Esophagus squamous epithelium (tissue), 5 donors: ENCODE measurements at places on chromosomes 16 and 17.
A peak's percentile ranks its signal among the peaks of the same experiment; 100 is the strongest.

GRCh38 chr16:81585785-81586184 is 141.2 kb downstream of the CMIP start:
- DNase-seq = no peak

- no peak for DNase-seq
Observed at GRCh38 chr16:1920727-1921171, 2.5 kb upstream of the HS3ST6 start.

GRCh38 chr17:12549499-12550041 is 116.1 kb upstream of the MYOCD start:
- DNase-seq = no peak

- no peak for DNase-seq
Observed at GRCh38 chr17:74851612-74852236, 8.0 kb downstream of the GRIN2C start.

- DNase-seq = no peak
Observed at GRCh38 chr17:45976755-45977505, 22.1 kb upstream of the STH start.

DNA sequence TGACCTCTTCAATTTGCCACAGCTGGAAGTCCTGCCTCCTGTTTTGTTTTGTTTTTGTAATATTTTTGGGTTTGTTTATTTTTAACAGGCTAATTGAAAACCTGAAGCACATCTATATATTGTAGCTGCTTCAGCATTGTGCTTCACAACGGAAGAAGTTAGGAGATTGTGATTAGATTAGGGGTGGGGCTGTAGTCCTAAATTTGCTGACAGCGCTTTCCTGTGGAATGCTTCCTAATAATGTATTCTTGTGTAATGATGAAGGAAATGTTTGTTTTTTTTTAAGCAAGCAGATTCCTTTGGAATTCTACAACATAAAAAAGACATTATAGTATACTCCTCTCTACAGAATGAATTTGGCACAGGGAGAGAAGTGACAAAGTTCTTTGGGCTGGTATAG is 70.1 kb downstream of the NLK start:
- no peak for DNase-seq

GRCh38 chr16:48592839-48593429 is 17.0 kb downstream of the N4BP1 start:
- no peak for DNase-seq

DNA sequence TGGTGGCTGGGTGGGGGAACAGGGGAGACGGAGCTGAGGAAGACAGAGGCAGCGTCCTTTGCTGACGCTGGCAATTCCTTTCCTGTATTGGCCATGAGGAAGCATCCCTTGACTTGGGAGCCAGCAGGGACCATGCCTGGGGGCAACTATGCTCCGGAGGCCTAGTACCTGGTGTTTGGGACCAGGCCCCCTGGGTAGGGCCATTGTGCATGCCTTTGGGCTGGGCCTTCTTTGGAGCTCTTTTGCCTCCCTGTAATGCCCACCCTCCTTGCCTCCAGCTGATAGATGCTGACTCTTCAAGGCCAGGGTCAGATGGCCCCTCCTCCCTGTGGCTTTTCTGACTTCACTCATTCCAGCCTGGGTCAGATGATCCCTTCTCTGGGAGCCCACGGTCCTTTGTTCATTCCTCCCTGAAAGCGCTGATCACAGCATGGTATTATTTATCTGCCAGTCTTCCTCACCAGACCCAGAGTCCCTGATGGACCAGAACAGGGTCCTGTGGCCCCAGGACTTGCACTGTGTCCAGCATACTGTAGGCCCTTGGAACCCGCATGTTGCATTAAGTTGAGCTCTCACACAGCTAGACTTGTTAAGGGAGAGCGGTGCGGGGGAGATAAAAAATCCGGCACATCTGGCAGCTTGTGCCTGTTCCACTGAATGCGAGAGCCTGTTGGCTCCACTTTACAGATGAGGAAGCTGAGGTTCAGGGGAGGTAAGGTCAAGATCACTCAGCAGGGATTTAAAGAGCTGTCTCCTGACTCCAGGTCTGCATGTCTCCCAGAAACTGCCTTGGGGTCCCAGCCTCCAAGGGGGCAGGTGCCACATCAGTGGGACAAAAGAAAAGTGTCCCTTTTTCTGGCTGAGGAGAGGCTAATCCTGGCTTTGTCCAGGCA is 2.9 kb downstream of the STARD3 start:
- DNase-seq = no peak

DNA sequence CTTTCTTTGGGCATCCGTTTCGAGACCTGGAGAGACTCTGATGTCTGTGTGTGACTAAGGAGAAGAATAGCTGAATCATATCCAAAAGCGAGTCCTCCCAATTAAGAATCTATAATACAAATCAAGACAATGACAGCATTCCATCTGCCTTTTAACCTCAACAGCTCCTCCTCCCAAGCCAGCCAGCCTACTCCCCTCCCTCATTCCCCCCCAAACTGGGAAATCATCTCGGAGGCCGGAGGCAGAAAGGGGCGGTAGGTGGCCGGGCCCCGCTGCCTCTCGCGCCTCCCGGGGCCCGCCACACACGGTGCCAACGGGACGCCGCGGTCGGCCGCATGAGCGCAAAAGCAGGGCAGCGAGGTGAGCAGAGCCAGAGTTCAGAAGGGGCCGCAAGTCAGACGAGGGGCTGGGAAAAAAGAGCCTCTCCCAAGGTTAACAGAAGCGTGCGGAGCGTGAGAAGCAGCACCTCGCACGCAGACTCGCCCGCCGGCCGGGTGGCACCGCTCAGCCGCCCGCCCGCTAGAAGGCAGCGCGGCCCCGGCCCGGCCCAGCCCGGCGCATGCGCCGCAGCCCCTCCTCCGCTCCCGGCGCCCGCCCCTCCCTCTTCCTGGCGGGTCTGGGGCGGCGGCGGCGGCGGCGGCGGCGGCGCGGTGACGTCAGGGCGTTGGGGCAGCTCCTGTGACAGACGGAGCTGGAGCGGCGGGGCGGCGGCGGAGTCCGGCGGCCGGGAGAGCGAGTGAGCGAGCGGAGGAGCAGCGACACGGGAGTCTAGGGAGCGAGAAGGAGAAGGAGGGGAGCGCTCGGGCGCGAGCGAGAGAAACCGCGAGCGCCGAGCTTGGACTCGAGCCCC is at the start of gene PAFAH1B1:
Gene PAFAH1B1 (plus strand): TSS at position 684 of the 850 bp plus-strand sequence. CDS start 44,635 bp downstream, outside the sequence.
- DNase-seq = peak; percentile 39

DNA sequence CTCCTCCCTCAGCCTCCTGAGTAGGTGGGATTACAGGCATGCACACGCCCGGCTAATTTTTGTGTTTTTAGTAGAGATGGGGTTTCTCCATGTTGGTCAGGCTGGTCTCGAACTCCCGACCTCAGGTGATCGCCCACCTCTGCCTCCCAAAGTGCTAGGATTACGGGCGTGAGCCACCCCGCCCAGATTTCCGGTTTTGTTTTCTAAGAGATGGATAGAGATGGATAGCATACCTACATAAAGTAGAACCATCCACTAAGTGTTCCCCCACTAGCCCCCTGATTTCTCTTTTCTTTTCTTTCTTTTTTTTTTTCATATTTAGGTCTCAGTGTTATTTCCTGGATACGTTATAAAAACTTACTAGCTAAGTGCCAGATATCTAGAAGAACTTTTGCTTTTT is 2.0 kb downstream of the WSB1 start:
- DNase-seq = no peak

GRCh38 chr17:6558276-6558675 is 1.9 kb upstream of the PITPNM3 start:
- DNase-seq = no peak

DNA sequence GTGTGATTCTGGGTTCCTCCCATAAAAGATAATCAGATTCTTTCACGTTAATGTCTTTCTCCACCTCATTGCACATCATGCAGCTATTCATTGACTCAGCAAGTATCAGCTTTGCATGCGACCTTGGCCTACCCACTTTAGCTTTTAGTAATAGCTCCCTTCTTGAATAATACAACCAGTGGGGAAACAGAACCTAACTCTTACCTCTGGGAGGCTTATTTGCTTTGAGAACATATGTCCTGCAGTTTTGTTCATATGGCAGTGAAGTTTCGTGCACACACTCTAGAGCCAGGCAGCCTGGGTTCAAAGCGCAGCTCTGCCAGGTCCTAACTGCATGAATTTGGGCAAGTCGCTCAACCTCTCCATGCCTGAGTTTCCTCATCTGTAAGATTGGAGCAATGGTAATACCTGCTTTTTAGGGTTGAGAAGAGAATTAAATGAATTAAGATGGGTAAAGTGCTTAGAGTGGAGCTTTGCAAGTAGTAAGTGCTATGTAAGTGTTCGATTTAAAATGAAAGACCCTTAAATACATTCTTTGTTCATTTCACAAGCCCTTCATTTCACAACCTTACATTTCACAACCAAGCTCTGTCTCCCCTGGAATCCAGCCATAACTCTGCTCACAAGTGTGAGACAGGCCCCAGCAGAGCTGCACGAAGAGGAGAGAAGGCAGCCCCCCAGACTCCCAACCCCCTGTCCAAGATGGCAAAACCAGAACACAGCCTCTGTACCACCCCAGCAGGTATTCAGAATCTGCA is 29.3 kb downstream of the MAPT start:
- DNase-seq = no peak

GRCh38 chr16:9447195-9447551 is 355.7 kb downstream of the HAPSTR1 start:
- DNase-seq = no peak

GRCh38 chr16:66618588-66619375 is 14.3 kb downstream of the CMTM3 start:
- DNase-seq = no peak

- DNase-seq = no peak
Observed at GRCh38 chr16:88402551-88403240, 19.9 kb downstream of the ZNF469 start.

- DNase-seq = no peak
Observed at GRCh38 chr16:82232806-82233205, 62.8 kb upstream of the MPHOSPH6 start.

DNA sequence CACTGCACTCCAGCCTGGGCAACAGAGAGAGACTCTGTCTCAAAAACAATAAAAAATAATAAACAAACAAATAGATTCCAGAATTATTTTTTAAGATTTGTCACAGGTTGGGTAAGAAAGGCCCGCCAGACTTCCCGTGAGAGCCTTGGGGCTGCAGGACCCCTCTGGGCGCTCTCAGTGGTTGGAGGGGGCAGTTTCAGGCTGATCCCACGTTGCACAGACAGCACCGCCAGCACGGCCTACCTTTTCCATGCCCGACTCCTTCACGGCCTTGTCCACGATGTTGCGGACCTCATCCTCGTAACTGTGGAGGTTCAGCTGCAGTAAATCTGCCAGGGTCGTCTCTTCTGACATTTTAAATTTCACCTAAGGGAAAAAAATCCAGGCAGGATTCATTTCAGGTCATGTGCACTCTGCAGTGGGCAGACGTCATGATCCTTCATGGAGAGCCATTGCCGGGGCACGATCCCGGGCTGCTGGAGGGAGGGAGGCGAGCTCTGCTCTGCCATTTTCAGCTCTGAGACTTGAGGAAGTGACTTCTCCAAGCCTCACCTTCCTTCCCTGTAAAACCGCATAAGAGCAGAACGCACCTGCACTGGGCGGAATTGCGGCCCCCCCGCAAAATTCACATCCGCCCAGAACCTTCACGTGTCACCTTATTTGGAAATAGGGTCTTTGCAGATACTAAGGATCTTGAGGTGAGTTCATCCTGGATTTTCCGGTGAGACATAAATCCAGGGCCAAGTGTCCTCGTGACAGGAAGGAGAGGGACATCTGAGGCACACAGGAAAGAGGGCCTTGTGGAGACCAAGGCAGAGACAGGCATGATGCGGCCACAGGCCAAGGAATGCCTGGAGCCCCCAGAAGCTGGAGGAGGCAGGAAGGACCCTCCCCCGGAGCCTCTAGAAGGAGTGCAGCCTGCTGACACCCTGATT is 66.8 kb downstream of the DNAH17 start:
- DNase-seq = no peak

GRCh38 chr17:31877911-31878702 is 19.1 kb upstream of the COPRS start:
- no peak for DNase-seq

DNA sequence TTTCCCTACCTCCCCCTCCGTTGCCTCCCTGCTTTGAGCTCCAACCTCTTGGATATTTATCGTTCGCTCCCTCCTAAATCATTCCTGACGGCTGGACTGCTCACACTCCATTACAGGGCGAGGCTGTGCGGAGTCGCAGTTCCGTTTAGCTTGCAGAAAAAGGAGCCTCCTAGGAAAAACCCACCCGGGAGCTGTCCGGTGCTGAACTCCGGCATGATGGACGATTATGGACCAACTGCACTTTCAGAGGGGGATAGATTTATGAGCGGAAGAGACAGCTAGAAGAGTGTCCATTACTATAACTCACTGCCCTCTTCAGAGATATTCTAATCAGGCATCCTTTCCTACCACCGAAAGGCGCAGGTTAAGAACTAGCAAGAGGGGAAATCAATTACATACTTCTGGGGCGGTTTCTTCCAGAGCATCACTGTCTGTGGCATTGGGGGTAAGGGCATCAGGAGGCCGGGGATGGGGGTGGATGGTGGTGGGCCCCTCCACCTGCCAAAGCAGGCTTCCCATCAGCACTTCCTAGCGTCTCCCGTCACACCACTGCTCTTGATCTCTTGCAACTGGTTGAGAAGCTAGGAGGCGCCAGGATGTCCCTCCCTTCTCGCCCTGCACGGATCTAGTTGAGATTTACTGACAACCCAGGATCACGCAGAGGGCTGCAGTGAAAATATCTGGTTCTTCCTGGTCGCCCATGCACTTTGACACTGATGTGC is 251.2 kb downstream of the ENGASE start:
- no peak for DNase-seq

- DNase-seq = no peak
Observed at GRCh38 chr17:37859451-37859850, 64.8 kb upstream of the TBC1D3K start.

- DNase-seq = no peak
Observed at GRCh38 chr17:12242345-12242954, 221.8 kb downstream of the MAP2K4 start.

GRCh38 chr16:81265658-81266451 is 27.4 kb downstream of the BCO1 start:
- DNase-seq = no peak

DNA sequence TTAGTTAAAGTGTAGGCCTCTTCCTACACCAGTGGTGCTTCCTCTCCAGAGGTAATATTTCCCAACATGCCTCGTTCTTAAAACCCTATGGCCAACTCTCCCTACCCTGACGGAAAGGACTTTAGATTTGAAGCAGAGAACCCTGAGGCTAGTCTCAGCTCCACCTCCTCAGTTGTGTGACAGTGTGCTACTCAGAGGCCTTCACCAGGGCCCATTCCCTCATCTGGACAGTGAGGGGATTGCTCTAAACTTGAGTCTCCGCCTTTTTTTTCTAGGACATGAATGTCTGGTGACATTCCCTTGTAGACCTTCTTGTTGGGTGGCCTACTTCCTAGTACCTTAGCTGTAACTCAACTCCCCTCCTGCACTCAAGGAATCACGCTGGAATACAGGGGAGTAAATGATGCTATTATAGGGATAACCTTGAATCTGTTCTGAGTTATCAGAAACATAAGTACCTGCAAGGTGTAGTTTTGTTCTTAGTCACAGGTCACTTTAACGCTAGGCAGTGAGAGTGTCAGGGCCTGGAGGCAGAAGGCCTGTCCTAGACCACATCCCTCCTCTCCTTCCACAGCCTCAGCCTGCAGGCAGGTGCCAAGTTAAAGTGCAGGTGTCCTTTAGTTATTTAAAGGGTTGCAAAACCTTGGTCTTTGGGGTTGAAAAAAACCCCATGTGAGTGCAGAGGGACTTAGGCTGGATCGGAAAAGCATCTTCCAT is 26.9 kb downstream of the LDHD start:
- no peak for DNase-seq
